ENCODE measurements at places on chromosomes 6 and 20. TPM values are rescaled to one million over a fixed set of nuclear protein-coding genes. Genes with fewer than 3 reads are reported as not detected.

GRCh38 chr6:148470156-148470555, 127.5 kb downstream of the SASH1 start:
- DNase-seq: no peak

GRCh38 chr6:2749969-2750600, 637 bp downstream of the MYLK4 start:
- DNase-seq: peak; percentile 81

DNA sequence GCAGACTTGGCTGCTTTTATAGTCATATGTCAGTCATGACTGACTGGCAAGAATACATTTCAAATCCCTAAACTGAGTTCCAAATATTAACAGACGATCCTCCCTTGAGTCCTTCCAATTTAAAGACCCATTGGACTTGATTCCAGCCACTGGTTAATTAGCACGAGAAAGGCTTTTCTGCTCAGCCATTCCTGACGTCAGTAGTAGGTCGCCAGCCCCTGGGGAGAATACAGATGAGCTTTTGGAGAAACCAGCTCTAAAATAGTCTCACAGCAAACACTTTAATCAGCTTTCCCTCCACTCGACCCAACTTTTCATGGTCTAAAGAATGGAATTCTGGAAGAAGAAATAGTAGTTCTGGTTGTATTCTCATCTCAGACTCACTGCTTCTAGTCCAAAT, 91.6 kb downstream of the SLC22A3 start:
- no peak for DNase-seq

GRCh38 chr6:80696268-80696667, 589.8 kb downstream of the BCKDHB start:
- no peak for DNase-seq

- DNase-seq: peak; percentile 63
Measured at GRCh38 chr20:17226410-17227218, at the start of gene PCSK2. Gene PCSK2, plus strand, starts transcription at chr20:17227040. Its CDS starts 266 bp downstream, at chr20:17227306.

DNA sequence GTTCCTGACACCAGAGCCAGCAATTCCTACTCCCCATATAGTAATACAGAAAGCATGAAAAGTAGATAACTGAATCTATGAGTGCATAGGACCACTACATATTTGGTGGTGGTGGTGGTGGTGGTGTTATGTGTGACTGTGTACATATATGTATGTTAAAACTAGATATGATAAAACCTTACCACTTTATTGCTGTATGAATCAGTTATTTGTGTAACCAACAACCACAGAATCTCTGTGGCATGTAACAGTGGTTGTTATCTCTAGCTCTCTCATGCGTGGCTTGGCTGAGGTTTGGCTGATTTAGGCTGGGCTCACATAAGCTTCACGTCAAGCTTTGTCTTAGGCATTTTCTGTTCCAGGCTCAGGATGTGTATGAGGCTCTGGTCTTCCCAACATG, 55.7 kb downstream of the PLCB1 start:
- no peak for DNase-seq

GRCh38 chr6:128252341-128253176, 267.8 kb downstream of the PTPRK start:
- no peak for DNase-seq

GRCh38 chr6:133474516-133474915, 233.4 kb downstream of the EYA4 start:
- DNase-seq: no peak

- no peak for DNase-seq
Measured at GRCh38 chr20:2706688-2707352, 14.2 kb downstream of the EBF4 start.

- no peak for DNase-seq
Measured at GRCh38 chr6:7041511-7042026, 66.2 kb upstream of the RREB1 start.

The KIAA1586 gene
- total RNA-seq: 21.5 TPM

The SIRPD gene
- total RNA-seq: not detected

The ADGRG6 gene
- 57.4 TPM for total RNA-seq

The ZNF831 gene
- total RNA-seq: 0.36 TPM

The ALDH5A1 gene
- total RNA-seq: 19.3 TPM
